Effector CD4-positive, alpha-beta T cell (primary cell): ENCODE measurements at places on chromosomes 11 and 22.
A peak's percentile ranks its signal among the peaks of the same experiment; 100 is the strongest.

DNA sequence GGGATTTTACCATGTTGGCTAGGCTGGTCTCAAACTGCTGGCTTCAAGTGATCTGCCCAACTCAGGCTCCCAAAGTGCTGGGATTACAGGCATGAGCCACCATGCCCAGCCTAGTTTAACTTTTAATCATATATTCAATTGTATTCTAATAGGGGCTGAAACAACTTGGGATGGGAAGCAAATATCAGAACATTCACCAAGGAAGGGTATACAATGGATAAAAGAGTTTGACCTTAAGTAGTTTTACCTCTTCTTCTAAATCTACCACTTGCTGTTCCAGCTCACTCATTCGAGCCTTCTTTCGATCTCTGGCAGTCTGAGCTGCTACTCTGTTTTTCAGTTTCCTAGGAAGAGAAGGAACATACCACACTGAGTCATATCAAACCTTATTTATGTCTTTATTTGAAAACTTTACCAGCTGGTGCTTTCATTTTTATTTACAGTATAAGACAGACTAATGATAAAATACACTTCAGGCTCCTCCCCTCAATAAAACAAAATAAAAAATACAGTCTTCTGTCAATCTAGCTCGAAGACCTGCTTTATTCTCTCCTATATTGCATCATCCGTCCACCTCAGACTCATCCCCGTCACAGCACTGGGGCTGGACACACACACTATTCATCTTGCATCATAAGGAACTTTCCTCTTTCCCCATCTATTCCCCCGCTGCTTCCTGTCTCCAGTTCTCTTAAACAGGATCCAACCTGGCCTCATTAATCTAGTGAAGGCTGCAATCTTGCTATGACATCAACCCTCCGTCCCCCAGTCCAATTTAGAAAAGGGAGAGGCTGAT is 1.4 kb downstream of the XBP1 start:
- no peak for DNase-seq

DNA sequence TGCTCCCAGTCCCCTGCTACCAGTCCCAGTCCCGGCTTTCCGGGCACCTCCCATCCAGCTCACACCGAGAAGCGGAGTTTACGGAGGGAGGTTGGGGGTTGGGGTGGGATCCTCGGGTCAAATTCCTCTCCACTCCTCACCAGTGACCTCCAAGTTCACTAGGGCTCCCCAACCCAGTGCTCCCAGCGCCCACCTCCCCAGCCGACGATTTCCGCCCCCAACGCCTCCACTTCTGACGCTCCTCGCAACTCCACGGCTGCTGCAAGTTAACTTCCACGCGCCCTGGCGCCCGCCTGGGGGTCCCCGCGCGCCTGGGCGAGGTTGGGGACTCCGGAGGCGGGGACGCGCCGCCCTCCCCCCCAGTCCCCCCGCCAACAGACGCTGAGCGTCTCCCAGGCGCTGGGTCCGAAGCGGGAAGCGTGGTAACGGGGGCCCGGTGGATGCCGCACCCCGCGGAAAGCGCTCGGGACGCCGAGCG is 526 bp downstream of the TPST2 start:
- peak; percentile 8 for DNase-seq

DNA sequence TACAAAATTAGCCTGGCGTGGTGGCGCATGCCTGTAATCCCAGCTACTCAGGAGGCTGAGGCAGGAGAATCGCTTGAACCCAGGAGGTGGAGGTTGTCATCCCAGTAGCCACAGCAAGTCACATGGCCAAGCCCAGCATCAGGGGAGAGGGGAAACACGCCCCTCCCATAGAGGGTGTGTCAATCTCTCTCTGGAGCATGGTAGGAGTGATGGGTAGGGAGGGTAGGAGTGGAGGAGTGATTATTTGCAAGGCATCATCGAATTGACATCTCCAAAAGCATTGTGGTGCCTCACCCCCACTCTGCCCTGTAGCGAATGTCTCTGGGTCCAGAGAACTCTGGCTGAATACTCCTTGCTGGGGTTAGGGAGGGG is 6.1 kb upstream of the SSTR3 start:
- no peak for DNase-seq

DNA sequence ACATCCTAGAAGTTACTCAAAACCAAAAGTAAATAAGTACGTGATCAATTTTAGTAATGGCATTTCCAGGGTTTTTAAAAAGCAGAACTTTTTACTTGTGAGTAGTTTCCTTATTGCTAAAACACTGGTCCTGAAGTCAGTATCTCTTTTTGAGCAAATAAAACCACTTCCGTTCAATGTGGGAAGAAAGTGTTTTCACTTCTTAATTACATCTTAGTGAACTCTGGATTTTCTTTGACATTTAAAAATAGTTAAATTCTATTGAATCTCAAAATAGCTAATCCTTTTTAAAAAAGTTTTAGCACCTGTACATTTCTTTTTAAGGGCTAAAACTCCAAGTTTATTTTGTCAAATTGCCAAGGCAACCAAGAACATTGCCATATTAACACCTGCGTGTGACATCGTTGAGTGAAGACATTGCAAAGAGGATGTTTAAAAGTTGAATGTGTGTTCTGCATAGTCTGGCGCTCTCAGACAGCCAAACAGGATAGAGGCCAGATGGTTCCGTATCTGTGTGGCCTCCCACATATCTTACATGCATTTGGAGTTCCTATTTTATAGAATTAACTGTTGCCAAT is 17.2 kb upstream of the OR5B21 start:
- DNase-seq: peak; percentile 16

GRCh38 chr11:79045800-79046304 is 395.0 kb downstream of the TENM4 start:
- no peak for DNase-seq

GRCh38 chr11:12144330-12145174 is 34.2 kb downstream of the MICAL2 start:
- DNase-seq: no peak

GRCh38 chr11:74909385-74909784 is 39.5 kb downstream of the XRRA1 start:
- no peak for DNase-seq

GRCh38 chr22:35349368-35349703 is 31.6 kb upstream of the HMOX1 start:
- no peak for DNase-seq

- no peak for DNase-seq
These were observed 32.6 kb downstream of the PPFIBP2 start for GRCh38 chr11:7546324-7546791.

DNA sequence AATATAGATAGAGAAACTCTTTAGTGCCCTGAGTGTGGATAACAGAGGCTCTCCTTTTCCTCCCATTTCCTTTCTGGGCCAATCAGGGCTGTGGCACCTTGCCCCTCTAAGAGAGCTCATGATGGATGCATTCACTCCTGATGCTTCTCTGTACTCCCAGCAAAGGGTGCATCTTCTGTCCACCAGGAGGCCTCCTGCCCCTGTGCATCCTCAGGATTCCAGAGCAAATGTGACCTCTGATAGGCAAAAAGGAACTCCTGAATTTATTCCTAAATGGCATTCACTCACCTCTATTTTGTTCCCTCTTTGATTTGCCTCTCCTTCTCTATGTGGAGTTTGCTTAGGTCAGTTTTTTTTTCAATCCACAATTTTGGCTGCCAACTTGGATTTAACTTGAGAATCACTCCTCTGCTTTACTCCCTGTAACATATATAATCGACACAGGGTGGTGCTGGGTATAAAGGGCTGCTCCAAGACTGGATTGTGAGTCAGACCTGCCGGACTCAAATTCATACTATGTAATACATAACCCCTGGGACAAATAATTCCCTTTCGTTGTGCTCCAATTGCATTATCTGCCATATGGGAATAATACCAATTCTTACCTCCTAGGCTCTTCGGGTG is 1.1 kb upstream of the MRGPRX4 start:
- DNase-seq: no peak

GRCh38 chr11:32586576-32587190 is 3.1 kb downstream of the EIF3M start:
- DNase-seq: no peak

DNA sequence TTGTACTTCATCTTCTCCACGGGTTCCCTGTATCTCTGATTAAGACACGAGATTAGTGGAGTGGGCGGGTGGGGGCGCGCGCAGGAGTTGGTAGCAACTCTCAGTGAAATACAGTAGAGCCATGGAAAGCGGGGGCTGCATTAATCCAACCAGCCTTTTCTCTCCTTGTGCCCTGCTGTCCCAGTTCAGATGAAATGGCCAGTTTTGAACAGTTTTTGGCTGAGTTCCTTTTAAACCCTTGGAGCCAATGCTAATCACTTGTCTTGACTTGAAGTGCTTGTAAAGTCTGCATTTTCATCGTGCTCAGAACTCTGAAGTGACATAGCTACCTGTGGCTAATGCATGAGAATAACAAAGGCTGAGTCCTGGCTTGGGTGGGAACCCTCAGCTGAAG is 734 bp upstream of the TMEM123 start:
- DNase-seq: no peak

- DNase-seq: no peak
These were observed 5.5 kb downstream of the CD59 start for GRCh38 chr11:33730716-33731115.

DNA sequence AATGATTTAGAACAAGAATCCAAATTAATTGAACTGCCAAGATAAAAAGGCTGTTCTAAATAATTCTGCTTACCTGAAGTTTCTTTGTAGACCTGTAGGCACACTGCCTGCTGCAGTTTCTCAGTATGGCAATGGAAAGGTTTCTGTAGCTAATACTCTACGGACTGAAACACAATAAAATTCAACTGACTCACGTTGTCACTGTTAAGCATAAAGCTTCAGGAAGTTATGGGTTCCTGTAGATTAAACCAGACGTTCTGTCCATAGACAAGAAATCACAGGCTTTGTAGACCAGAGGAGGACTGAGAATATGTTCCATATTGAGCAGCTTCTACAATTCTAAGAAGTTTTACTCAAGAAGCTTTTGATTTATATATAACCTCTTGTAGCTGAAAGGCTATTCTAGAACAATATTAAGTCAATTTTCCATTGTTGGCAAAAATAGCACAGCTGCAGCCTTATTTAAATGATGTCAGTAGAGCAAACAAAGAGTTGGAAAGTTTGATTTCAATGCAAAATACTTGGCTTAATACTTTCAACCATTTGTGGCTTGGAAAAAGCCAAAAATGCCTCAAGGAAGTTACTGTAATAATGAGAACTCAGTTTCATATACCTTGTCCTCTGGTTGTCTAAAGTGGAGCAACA is at the start of gene GLYATL2:
TSS of gene GLYATL2 (minus strand) at position 344 of the 645 bp plus-strand sequence. CDS start 5,092 bp downstream, outside the sequence.
- no peak for DNase-seq

GRCh38 chr11:118918128-118918685 is 7.5 kb downstream of the BCL9L start:
- DNase-seq: no peak

- no peak for DNase-seq
These were observed 112.1 kb upstream of the ANO1 start for GRCh38 chr11:69965821-69966582.

- DNase-seq: no peak
These were observed 5.0 kb downstream of the MPST start for GRCh38 chr22:37024339-37025157.

GRCh38 chr11:62333768-62334167 is 3.5 kb upstream of the ASRGL1 start:
- no peak for DNase-seq

GRCh38 chr11:33171251-33171650 is 10.0 kb upstream of the CSTF3 start:
- no peak for DNase-seq

- DNase-seq: no peak
These were observed 1.7 kb downstream of the PLCB3 start for GRCh38 chr11:64253043-64253442.

DNA sequence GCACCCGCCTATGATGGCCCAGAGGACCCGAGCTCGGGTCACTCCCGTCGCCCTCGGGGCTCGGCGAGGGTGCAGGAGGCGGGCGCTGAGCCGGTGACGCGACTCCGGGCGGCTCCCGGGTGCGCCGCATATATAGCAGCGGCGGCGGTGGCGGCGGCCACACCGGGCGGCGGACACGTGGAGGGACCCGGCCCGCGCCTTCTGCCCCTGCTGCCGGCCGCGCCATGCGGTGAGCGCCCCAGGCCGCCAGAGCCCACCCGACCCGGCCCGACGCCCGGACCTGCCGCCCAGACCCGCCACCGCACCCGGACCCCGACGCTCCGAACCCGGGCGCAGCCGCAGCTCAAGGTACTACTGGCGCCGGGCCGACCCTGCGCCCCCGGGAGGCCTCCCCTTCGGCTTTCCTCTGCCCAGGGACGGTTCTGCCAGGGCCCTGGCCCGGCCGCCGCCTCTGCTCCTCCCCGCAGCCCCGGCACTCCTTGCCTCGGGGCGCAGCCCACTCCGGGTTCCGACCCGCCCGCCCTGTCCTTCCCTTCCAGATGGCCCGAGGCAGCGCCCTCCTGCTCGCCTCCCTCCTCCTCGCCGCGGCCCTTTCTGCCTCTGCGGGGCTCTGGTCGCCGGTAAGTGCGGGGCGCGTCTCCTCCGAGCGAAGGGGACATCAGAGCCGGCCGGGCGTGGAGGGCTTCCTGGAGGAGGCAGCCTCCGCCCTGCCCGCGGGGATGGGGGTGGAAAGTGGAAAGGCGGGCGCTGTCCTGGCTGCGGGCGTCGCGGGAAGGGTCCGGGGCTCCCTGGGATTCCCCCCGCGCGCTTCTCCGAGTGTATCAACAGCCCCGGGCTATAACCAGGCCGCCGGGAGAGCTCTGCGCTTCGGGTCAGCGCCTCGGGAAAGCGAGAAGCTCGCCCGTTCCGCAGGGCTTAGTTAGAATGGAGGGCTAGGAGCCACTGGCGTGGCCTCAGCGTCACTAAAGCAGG is at the start of gene GAL:
TSS of gene GAL (plus strand) at position 160 of the 972 bp plus-strand sequence. CDS start at position 540, 380 bp downstream.
- no peak for DNase-seq

DNA sequence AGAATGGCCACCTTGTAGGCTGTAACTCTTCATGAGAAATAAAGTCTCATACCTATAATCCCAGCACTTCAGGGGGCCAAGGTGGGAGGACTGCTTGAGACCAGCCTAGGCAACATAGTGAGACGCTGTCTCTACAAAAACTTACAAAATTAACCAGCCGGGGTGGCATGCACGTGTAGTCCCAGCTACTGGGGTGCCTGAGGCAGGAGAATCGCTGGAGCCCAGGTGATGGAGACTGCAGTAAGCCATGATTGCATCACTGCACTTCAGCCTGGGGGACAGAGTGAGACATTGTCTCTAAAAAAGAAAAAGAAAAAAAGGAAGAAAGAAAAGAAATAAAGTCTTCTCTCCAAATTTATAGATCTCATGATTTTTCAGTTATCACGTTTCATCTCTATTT is 4.2 kb upstream of the SLCO2B1 start:
- DNase-seq: no peak

DNA sequence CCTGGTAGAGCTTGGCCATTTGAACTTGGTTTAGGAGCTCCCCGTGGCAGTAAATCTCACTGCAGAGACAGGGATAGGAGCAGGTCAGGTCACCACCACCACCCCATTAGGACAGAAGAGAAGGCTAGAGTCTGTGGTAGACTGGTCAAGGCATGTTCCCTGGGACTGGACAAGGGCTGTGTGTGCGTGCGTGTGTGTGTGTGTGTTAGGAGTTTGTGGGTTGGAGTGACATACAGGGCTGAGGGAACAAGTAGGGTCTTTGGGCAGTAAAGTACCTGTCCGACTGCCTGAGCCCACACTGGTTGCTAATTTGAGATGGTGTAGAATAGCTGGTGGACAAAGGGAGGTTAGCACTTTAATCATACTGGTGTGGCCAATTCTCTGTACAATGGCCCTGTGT is 16.1 kb downstream of the TREH start:
- no peak for DNase-seq
